ENCODE measurements at places on chromosomes 13 and 19.

DNA sequence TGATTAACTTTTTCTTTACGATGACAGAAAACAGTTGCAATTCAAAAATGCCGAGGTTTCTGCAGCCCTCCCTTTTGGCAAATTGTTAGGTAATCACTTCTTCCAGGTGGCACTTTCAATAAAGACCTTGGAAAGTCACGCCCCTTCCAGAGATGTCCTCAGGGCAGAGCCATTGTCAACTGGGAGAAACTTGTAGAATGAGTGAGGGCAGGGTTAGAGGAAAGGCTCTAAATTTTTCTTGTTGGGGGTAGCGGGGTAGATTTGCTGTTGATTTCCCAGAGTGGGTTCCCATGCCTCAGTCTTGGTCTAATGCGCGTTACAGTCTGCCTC, 421.1 kb downstream of the FGF9 start:
- DNase-seq = no peak

DNA sequence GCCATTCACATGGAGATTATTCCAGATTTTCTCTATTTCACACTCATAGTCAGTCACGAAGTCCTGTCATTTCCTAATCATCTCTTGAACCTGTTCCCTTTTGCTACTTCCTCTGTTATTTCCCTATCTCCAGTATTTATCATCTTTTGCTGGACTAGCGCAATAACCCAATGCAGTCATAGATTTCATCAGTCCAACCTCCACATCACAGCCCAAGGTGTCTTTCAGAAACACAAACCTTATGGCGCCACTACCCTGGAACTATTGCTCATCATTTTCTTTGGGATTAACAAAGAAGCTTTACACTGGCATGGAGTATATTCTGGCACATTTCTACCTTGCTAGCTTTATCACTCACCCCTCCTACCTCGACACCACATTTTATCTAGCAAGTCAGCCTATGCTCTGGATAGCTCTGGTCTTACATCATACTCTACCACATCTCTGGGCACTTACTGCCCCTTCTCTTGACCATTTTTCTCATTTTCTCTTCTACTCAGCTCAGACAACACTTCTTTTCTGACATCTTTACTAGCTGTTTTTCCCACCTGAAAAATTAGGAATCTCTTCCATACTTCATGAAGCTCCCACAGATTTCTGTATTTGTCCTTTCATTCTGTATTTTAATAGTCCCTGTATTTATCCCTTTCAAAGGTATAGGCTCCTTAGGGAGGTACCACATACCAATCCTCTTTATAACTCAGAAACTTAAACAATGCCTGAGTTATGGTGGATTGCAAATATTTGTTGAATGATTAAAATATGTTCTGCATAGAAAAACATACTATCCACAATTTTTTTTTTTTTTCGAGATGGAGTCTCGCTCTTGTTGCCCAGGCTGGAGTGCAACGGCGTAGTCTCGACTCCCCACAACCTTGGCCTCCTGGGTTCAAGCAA, 534.7 kb downstream of the KLF12 start:
- no peak for DNase-seq

DNA sequence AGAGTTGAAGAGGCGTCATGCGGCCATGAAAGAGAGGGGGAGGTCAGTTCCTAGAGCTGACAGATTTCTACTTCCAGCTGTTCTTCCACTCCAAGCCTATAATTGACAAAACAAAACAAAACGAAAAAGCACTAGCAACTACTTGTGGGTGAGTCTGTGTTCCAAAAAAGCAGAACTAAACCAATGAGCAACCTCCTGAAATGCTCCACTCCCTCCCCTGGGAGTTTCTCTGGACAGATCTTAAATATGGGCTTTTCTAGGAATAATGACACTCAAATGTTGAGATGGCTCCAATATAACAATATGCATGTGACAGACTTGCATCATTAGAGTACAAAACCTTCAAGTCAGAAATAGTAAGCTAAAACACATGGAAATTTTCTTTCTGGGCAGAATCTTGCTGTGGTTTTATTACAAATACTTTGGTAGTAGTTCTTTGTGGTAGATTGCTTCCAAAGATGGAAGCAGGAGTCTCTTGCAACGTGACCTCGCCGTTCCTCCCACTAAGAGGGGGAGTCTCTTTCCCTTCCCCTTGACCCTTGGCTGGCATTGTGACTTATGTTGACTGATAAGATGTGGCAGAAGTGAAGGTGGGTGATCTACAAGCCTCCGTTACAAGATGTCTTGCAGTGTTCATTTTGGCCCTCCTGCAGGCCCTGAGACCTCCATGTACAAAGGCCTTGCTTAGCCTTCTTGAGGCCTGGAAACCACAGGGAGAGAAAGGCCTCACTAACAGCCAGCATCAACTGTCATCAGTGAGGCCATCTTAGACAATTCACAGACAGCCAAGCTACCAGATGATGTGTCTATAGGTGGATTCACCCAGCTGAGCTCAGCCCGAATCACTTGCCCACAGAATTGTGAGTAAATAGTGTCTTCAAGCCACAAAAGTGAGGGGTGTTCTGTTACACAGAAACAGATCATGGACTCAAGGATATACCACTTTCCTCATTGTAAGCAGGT, 173.1 kb upstream of the RFC3 start:
- DNase-seq = no peak

DNA sequence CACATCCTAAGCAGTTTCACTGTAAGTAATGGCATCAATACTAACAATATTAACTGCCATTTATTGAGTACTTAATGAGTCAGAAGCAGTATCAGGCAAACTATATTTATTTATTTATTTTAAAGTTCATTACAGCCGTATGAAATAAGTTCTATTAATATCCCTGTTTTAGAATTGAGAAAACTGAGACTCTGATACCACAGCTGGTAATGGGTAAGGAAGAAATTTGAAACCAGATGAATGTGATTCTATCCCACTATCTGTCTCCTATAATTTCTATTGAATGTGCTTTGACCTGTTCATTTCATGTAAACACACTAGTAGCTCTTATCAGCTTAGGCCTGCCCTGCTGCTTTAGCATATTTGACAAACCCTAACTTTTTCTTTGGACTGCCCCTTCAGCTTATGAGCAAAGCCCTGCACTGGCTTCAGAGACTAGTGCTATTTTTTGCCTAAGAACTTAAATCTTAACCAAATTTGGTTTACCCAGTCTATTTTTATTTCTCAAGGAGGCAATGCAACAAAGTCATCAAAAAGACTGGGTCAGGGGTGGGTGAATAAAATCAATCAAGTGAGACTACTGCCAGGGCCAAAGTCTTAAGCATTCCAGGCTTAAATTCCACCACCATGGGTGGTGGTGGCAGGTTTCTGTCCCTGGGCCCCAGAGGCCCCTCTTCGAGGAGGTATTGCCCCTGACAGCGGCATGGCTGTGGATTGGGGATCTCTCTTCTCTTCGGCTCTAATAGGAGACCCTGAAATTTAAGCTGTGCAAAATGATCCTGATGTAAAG, 143.4 kb downstream of the DLEU7 start:
- no peak for DNase-seq

GRCh38 chr19:29395111-29395733, 130.6 kb upstream of the VSTM2B start:
- no peak for DNase-seq

GRCh38 chr19:54608792-54609191, 15.4 kb downstream of the LILRA1 start:
- no peak for DNase-seq

- no peak for DNase-seq
These were observed 25.8 kb downstream of the CACNG6 start for GRCh38 chr19:54017261-54017660.

DNA sequence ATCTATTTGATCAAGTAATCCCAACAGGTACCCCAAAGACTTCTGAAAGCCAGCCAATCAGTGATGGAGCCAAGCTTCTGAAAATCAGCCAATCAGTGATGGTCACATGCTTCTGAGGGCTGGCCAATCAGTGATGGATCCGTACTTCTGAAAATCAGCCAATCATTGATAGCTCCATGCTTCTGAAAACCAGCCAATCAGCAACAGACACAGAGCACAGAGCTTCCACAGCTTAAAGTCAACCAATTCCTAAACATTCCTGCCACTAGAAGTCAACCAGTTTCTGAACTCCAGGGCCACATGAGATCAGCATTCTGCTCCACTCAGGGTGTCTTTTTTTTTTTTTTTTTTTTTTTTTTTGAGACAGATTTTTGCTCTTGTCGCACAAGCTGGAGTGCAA, 8.2 kb upstream of the HSD17B14 start:
- no peak for DNase-seq

GRCh38 chr19:46068345-46069258, 27.8 kb upstream of the IGFL4 start:
- no peak for DNase-seq

GRCh38 chr13:102977471-102977870, 88.7 kb downstream of the SLC10A2 start:
- no peak for DNase-seq

GRCh38 chr13:50326811-50327210, 311.6 kb downstream of the KCNRG start:
- DNase-seq = no peak

- no peak for DNase-seq
These were observed 49.8 kb downstream of the BICRA start for GRCh38 chr19:47658431-47659348.

GRCh38 chr13:102212729-102213128, 189.1 kb downstream of the FGF14 start:
- no peak for DNase-seq

- no peak for DNase-seq
These were observed 12.4 kb downstream of the SLC35E1 start for GRCh38 chr19:16559780-16560276.

GRCh38 chr13:42592915-42593900, 19.3 kb downstream of the TNFSF11 start:
- no peak for DNase-seq

All from activated CD4-positive, alpha-beta memory T cell treated with anti-CD3 and anti-CD28 coated beads, Interleukin-2, amount 10 ng/mL, durations not matched to agents 7 days and 5 days (primary cell).